ENCODE measurements at places on chromosomes 6 and 20.

DNA sequence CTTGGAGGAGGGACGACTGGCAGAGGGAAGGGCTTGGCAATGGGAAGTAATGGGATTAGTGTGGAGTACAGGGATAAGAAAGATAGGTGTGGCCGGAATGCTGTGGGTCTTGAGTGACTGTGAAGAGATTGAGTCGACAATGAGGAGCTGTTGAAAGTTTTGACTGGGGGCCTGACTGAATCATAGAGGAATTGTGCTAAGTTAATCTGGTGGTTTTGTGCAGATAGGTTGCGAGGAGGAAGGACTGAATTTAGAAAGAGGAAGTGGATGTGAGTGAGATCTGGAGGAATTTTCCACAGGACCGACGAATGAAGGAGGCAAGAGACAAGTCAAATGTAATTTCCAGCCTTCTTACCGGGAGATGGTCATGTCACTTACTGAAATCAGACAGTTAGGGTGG, 143.9 kb upstream of the RALGAPA2 start:
- DNase-seq: no peak

DNA sequence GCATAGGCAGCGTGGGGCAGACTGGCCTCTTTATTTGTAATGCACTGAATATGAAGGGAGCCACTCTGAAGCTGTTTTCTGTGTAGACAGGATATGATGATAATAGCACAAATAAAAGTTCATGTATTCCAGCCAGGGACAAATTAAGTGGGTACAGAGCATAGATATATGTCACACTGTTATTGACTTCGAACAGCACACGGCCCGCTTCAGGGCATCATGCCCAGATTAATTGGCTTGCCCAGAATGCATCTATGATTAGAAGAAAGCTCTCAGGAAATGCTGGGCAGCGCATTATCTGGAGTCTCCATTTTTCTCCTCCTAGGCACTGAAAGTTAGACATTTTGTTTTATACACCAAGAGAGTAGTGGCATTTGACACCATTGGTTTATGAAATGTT, 26.3 kb upstream of the SASH1 start:
- DNase-seq: no peak

DNA sequence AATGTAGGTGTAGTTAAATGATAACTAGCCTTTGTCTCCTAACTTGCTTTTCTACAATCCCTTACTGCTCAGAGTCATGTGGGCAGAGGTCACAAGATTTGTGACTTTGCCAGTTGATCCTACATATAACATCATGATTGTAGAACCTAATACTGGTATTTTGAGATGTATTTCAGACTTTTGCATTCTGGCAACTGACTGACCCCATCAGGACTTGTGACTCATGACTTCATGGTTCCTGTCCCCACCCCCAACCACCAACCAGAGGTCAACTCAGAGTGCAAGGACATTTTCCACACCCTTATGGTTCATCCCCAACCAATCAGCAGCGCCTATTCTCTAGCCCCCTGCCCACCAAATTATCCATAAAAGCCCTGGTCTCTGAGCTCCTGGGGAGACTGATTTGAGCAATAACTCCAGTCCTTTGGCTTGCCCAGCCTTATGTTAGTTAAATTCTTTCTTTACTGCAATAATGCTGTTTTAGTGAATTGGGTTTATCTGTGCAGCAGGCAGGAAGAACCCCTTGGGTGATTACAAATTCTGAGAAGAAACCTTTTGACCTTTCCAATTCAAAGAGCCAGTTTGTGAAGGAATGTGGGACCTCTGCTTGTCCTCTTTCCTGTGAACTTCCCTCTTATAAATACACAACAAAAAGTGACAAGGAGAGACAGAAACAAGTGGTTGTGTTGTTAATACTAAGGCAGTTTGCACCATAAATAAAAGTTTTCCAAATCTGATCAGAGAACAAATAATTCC, 588.7 kb downstream of the UTRN start:
- DNase-seq: no peak

DNA sequence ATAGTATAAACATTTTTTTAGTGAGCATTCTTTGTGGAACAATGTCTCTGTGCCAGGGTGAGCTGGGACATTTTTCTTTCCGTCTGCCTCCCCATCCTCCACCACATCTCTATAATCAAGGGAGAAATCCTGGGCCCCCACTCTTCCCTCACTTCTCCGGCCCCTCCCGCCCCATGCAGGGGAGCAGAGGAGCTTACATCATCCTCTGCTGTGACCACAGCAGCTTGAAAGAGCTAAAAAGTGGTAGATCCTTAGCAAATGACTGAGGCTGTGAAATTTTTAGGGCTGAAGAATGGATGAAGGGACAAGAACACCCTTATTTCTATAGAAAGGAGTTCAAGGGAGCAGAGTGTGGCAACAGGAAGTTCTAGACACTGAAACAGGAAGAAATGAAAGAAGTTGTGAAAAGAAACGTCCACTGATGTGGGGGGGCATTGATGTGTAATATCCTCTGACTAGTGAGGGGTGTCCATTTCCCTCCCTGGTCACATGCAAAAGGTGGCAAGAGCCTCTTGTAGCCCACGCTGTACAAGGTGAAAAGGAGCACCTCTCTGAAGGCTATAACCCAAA, 380.3 kb upstream of the JARID2 start:
- peak; percentile 15 for DNase-seq

DNA sequence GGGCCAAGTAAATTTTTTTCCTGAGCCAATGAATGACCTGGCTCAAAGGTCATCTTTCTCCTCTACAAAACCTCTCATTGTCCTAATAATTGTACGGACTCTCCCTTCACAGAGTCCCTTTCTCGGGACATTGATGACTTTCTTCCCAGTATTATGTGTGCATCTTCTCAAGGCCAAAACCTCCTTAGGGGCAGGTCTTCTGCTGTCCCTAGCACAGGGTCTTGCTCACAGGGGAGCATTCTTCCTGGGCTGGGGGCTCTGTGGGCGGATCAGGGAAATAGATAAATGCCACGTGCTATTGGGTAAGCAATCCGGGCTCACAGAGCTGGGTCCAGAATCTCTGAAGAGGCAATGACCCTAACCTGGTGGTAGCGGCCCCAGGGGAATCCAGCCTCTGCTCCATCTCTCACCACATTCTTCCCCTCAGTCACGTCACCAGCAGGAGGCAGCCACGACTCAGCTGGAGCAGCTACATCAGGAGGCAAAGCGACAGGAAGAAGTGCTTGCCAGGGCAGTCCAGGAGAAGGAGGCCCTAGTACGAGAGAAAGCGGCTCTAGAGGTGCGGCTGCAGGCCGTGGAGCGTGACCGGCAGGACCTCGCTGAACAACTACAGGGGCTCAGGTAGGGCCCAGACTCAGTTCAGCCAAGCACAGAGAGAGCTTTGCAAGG, 23.5 kb downstream of the CEP250 start:
- no peak for DNase-seq

DNA sequence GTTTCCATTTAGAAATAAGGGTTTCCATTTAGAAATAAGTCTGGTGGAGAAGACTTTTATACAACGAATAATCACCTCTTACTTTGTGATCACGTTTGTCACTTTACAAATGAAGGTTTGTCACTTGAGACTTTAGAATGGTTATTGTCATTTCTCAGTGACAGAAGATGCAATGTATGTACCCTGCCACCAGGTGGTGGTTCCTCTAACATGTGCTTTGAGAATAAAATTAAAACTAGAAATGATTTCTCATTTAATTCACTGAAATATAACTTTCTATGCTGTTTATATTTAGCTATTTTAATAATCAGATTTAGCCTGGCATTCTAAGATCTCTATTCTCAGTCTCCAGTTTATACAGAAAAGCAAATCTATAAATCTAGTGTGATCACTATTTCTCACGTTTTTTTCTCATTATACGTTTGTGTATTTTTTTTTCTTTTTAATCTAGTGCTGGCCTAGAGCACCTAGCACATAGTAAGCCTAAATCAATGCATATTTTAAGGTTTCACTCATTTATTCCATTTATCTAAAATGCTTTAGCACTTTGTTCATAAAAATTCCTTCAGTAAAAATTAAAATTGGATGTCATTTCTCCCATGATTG, 57.4 kb upstream of the TFAP2D start:
- DNase-seq: no peak

DNA sequence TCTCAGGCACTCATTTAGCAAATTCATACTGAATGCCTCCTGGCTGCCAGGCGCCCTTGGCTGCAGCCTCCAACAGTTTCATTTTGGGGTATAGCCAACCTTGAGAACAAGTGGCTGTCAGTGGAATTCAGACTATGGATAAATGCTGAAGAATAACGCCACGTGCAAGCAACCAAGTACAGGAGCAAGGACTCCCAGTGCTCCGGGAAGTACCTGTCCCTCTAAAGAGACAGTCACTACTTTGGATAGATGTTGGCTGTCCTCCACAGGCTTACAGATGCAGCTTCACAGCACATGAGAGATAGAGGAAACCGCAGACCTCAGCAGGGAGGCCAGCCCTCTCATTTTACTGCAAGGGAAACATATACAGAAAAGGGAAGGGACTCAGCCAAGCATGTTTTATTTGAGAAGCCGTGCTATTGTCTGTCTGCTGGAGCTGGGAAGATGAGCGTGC, 658.2 kb downstream of the PTPRT start:
- DNase-seq: no peak

DNA sequence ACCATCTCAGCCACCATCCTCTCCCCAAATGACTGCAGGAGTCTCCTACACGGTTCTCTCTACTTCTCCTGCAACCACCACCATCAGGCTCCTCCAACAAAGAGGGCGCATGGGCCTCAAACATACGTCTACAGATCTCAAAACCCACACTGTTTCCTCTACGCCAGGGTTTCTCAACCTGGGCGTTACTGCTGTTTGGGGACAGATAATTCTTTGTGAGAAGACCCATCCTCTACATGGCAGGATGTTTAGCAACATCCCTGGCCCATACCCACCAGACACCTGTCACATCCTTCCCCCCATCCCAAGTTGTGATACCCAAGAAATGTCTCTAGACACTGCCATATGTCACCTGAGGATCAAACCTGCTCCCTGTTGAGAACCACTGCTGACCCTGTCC, 45.0 kb downstream of the ELMO2 start:
- peak; percentile 16 for DNase-seq

DNA sequence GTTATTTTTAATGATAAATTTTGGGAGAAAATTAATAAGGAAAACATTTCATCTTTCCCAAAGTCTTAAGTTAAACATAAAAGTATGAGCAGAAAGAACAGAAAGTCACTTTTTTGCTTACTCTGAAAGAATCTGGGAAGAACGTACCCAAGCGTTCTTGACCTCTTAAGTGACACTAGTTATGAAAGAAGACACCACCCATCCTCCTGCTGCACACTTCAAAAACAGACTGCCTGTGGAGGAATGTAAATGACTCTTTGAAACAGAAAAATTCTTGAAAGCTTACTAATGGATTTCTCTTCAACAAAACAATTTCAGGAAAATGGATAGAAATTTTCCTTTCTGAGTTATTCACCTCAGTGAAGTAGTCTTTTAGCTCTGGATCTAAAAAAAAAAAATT, 227.7 kb downstream of the MEI4 start:
- no peak for DNase-seq

- DNase-seq: no peak
Observed at GRCh38 chr6:95802978-95803377, 212.8 kb upstream of the FUT9 start.

GRCh38 chr20:37956107-37956585, 53.2 kb downstream of the VSTM2L start:
- no peak for DNase-seq

DNA sequence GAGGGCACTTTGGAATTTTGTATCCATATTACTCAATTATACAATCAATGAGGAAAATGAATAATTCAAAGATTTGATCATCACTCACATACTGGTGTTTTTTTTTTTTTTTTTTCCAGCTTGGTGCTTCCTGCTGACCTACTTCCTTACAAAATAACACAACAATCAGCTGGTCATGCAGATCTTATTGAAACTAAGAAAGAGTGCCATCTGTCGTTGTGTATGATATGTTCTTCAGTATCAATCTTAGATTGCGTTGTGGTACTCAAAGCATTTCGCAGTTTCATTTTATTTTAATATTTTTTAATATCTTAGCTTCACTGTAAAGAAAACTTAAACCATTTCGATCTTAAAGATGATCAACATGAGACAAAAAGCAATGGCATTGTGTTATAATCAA, 155.6 kb downstream of the OGFRL1 start:
- no peak for DNase-seq

GRCh38 chr6:7726416-7727085, 652 bp downstream of the BMP6 start:
- no peak for DNase-seq

DNA sequence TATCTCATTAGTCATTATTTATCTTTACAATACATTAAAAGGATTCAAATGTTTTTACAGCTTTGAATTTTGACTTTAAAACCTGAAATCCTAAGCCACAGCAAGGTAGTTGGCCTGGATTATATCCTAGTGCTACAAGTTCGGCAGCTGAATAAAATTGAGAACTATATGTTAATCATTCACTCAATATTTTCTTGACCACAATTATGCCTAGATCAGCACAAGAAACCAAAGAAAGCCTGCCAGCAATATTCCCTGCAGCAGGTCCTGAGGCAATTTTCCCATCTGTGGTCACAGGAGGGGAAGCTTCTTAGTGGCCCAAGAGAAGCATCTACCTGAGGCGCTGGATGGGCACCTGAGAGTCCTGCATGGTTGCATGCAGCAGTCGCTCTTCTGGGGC, 183.5 kb downstream of the GMDS start:
- DNase-seq: no peak

DNA sequence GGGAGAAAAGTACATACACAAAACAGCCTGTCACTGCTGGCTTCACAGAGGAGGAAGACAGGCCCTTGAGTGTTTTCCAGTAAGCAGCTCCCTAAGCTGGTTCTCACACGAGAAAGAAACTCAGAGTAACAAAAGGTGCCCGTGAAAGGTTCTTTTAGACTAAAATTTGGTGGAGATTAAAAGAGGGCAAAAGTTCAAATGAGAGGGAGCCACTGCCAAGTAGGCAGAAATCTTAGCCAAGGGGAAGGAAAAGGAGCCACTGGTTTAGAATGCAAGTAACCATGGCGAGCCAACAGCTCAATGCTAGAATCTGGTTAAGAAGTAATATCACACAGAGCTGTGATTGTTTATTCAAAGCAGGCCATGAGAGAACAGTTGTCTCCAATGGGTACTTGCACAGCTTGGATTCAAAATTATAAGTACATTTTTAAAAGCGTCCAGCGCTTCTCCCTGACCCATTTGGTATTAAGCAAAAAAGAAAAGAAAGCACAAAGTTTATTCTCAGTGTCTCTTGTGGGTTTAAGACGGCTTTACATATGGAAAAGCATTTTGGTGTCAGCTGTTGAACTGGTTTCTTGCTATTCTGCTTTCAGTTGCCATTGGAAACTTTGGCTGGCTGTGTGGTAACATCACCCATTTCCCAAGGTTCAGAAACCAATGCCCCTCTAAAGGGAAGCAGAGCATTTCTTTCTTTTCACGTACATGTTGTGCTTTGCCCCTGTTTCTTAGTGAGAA, 648.5 kb downstream of the RNF144B start:
- DNase-seq: no peak

- no peak for DNase-seq
Observed at GRCh38 chr6:102986086-102986485, 1592.6 kb downstream of the GRIK2 start.

- no peak for DNase-seq
Observed at GRCh38 chr20:6582449-6582848, 185.0 kb upstream of the BMP2 start.

GRCh38 chr6:105482921-105483320, 80.0 kb upstream of the PREP start:
- DNase-seq: no peak
